ENCODE measurements at places on chromosomes 1 and 21.
A peak's percentile ranks its signal among the peaks of the same experiment; 100 is the strongest.

- no peak for DNase-seq
Observed at GRCh38 chr1:84155517-84155916, 11.4 kb downstream of the PRKACB start.

DNA sequence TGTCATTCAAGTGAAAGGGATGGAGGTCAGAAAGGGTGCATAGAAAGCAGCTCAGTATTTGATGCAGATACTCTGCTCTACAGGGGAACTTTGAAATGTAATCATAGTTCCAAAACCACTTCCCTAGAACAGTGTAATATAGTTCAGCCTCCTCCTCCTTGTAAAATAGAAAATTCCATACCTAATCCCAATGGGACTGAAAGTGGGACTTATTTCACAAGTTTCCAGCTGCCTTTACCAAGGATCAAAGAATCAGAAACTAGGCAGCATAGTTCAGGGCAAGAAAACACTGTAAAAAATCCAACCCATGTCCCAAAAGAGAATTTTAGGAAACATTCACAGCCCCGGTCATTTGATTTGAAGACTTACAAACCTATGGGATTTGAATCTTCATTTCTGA, 8.1 kb upstream of the TMCO2 start:
- no peak for DNase-seq

GRCh38 chr1:159015440-159015909, 5.8 kb downstream of the IFI16 start:
- peak; percentile 79 for DNase-seq

DNA sequence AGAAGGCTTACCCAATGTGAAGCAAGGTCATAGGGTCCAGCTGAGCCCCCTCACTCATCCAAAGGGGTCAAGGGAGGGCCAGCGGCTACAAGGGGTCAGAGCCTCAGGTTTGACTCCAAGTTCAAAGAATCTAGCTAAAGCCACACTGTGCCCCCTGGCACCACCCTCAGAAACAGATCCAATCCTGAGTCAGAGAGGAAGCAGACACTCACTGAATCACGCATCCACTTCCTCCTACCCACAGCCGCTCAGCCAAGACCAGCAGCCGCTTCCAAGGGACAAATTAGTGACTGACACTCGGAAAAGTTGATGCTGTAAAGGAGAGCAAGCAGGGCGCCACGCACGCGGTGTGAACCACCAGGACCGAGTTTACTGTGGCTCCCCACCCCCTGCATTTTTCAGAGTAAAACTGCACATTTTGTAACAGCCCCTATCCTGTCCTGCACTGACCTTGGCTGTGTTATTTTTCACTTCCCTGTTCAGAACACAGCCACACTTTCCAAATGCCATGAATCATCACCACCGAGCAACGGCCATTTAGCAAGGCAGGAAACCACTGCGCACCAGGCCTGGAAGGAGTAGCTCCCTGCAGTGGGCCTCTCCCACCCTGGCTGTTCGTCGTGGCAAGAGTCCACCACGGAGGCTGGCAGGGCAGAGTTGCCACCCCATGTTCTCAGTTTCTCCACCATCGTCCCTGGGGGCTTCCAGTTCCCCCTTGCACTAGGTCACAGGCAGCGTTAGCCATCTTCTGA, 147.8 kb downstream of the TOMM20 start:
- peak; percentile 76 for DNase-seq

- DNase-seq = no peak
Observed at GRCh38 chr21:28311411-28312190, 681.1 kb downstream of the LTN1 start.

- no peak for DNase-seq
Observed at GRCh38 chr21:32256873-32257620, 21.8 kb downstream of the MIS18A start.

GRCh38 chr1:240813720-240814119, 201.8 kb upstream of the GREM2 start:
- no peak for DNase-seq

DNA sequence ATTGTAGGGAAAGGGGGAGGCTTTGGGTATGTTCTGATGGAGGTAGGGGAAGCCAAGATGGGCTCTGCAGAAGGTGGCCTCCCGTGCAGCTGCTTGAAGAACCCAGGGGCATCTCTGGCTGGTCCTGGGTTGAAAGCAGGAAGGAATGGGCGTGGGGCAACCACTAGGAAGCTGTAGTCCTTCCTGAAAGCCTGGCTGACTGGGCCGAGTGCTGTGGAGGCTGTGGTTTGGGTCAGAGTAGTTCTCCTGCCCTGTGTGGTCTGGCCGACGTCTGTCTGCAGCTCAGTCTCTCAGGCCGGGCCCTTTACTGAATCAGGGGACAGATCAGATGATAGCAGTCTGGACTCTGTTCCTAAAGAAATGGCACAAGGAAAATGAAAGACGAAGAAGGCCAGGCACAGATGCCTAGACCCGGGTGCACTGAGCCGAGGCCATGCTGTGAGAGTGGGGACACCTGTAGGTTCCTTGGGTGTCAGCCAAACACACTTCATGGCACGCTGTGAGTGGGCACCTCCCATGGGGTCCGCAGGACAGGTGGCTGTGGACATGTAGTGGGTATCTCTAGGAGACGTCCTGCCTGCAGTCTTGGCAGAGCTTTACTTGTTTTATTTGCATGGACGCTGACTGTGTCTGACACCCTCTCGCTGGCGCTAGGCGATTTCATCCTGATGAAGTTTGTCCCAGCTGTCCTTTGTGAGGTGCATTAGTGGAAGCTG, 87.0 kb downstream of the POFUT2 start:
- no peak for DNase-seq

DNA sequence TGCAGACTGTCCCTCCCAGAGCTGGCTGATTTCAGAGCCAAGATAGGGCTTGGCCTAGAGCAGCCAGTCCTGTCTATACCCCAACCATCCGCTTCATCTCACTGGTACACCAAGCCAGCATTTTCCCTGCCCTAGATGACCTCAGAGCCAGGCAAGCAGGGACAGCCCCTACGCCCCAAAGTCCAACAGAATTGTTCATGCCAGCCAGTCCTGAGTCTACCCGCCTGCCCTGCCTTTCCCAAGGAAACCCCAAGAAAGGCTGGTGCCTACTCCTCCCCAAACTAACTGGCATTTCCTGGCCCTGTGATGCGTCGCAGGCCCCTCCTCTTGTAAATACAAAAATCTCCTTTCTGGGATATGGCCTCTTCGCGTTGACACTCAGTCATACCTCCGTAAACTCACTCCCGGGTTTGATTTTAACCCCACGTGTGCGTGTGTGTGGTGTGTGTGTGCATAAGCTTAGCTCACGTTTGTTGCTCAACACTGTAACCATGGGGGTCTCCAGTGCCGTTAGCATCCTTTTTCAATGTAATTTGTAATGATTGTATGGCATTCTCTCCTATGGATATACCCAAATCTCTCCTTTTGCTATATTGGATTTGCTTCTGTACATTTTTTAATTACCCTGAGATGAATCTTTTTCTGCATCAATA, 75.3 kb downstream of the SIK1 start:
- no peak for DNase-seq

DNA sequence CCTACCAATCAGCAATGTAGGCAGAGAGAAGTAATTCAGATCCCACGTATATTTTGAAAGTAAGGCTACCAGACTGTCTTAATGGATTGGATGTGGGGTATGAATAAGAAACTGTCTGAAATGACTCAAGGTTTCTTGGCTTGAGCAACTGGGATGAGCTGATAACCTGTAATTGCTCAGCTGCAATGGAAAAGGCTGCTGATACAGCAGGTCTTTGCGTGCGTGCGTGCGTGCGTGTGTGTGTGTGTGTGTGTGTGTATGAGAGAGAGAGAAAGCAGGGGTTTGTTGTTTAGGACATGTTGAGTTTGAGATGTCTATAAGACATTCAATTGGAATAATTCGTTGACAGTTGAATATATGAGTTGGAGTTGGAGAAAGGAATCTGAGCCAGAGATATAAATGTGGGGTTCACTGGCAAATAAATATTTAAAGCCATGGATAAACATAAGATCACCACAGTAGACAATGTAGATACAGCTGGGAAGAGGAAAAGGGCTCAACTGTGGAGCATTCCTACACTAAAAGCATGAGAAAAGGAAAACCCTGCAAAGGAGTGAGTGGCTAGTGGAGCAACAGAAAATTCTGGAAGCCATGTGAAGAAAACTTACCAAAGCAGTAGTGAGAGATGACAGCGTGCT, 72.9 kb downstream of the UCHL5 start:
- no peak for DNase-seq

DNA sequence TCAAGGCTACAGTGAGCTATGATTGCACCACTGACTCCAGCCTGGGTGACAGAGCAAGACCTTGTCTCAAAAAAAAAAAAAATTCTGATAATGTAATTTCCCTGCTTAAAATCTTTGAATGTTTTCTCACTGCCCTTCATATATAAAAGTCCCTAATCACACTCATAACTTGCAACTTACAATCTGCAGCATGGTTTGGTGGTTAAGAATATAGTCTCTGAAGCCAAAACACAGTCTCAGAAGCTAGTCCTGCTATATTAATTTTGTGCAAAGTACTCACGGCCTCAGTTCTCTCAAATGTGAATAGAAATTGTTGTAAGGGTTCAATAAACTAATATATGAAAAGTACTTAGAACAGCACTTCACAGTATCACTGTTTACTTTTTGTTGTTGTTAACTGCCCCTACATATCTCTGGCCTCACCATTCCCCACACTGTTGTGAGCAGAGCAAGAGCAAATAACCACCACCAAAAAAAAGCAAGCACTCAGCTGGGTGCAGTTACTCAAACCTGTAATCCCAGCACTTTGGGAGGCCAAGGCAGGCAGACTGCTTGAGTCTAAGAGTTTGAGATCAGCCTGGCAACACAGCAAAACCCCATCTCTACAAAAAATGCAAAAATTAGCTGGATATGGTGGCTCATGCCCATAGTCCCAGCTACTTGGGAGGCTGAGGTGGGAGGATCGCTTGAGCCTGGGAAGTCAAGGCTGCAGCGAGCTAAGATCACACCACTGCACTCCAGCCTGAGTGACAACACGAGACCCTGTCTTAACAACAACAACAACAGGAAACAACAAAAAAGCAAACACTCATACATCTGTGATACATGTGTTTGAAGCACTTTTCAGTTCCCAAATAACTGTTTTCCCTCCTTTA, 22.4 kb downstream of the ASH1L start:
- no peak for DNase-seq

- no peak for DNase-seq
Observed at GRCh38 chr1:93701629-93702028, 20.0 kb upstream of the BCAR3 start.

DNA sequence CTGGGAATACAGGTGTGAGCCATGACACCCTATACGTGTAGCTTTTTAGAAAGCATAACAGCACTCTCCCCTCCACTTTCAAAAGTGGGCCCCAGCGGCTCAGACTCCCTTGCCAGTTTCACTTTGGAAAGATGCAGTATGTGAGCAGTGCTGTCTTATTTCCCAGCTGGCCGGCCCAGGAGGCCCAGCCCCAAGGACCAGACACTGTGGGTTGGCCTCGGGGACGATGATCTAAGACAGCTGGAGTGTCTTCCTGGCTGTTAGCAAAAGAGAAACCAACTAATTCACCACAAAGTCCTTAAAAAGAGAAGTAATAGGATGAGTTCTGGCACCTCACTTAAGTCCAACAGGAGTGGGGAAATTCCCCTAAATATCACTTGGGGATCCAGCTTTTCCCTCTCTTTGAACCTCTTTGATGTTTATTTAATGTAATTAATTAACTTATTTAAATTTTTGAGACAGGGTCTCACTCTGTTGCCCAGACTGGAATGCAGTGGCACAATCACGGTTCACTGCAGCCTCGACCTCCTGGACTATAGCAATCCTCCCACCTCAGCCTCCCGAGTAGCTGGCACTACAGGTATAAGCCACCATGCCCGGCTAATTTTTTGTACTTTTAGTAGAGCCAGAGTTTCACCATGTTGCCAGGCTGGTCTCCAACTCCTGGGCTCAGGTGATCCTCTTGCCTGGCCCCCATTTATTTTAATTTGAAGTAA, 17.6 kb upstream of the CLIC4 start:
- no peak for DNase-seq

- no peak for DNase-seq
Observed at GRCh38 chr1:195804547-195804946, 803.7 kb downstream of the KCNT2 start.

GRCh38 chr21:17501107-17502006, 11.5 kb upstream of the CXADR start:
- DNase-seq = no peak

- no peak for DNase-seq
Observed at GRCh38 chr1:220189750-220190347, 82.4 kb downstream of the RAB3GAP2 start.

- DNase-seq = no peak
Observed at GRCh38 chr1:224343679-224344078, 13.0 kb upstream of the CNIH4 start.

- no peak for DNase-seq
Observed at GRCh38 chr1:74334147-74334546, 99.0 kb downstream of the TNNI3K start.

DNA sequence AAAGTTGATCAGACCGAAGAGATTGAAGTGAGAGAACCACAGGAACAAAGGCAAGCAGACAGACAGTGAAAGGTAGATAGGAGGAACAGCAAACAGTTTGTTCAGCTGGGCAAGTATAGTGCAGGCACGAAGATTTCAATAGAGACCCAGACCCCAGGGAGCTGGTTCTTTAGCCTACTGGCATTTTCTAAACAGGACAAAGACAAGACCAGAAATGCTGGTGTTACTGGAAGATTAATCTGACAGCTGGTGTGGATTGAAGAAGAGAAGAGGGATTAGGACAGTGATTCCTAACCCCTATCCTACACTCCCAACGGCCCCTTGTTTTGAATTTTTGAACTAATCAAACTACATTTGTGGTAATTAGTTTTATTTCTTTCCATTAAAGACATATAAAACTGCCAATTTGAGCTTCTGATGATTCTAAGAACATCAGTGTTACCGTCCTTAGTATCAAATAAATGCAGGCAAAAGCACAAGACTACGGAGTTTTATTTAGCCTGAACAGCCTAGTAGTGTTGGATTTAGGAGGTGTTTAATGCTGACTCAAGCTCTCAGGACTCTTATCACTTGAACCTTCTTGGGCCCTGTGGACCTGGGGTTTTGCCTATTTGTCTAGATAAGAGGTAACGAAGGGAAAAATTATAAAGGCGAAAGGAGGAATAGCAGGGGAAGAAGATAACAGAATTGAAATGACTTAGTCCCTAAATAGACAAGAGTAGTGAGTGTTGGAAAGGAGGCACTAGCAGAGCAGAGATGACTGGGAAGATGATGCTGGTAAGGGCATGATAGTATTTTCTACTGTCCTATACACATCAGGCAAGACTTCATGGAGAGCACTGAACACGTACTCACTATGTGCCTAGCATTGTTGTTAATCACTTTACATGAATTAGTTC, 2.0 kb downstream of the NPL start:
- DNase-seq = no peak

- DNase-seq = no peak
Observed at GRCh38 chr1:200708769-200709168, 29.9 kb upstream of the CAMSAP2 start.

- DNase-seq = no peak
Observed at GRCh38 chr21:23740463-23740862, 1866.8 kb downstream of the MRPL39 start.

DNA sequence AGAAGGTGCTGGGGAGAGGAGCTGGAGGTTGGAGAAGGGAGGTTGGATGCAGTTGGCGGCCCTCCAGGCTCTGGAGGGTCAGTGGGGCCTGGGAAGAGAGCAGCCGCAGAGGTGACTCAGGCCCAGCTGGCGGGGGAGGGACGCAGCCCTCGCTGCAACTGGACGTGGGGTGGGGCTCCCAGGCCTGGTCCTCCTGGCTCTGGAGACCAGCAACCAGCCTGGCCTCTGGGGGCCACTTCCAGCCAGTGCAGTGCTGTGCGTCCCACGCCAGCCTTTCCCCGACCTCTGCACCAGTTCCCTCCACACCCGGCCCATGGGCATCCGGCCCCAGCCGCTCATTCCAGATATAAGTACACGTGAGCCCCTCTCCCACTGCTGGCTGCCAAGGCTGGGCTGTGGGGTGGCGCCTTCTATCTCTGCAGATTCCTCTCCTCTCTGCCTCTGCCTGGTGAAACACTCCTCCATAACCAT, 38.0 kb upstream of the COL18A1 start:
- DNase-seq = no peak

Measured in CD4-positive, alpha-beta T cell treated with Interleukin-17A for 4 hours (primary cell).